ENCODE measurements at places on chromosomes 1 and 21. TPM values are rescaled to one million over a fixed set of nuclear protein-coding genes. Genes with fewer than 3 reads are reported as not detected.

ZNF683 gene
- total RNA-seq = not detected

ADORA3 gene
- total RNA-seq = not detected

ADAR gene
- 68.2 TPM for total RNA-seq

MMEL1 gene
- total RNA-seq = 0.18 TPM

CFHR1 gene
- total RNA-seq = 0.20 TPM

REN gene
- total RNA-seq = not detected

DENND2C gene
- total RNA-seq = 0.39 TPM

COL6A2 gene
- total RNA-seq = 14.9 TPM

TAS1R1 gene
- not detected for total RNA-seq

FALEC gene
- not detected for total RNA-seq

COL11A1 gene
- total RNA-seq = 2.0 TPM

KRTAP21-2 gene
- not detected for total RNA-seq

BCAR3 gene
- total RNA-seq = 64.7 TPM

ADAM30 gene
- total RNA-seq = not detected

CYB561D1 gene
- total RNA-seq = 3.8 TPM

MSH4 gene
- not detected for total RNA-seq

LCE1C gene
- not detected for total RNA-seq

RHBG gene
- total RNA-seq = not detected

LCE3D gene
- 0.60 TPM for total RNA-seq

SSX2IP gene
- 11.4 TPM for total RNA-seq

TMEM82 gene
- not detected for total RNA-seq

KISS1 gene
- not detected for total RNA-seq

SHCBP1L gene
- not detected for total RNA-seq

LRRC8C gene
- 16.9 TPM for total RNA-seq

HFM1 gene
- not detected for total RNA-seq

AQP10 gene
- total RNA-seq = not detected

SGIP1 gene
- total RNA-seq = not detected

TMPRSS2 gene
- not detected for total RNA-seq

ZNF684 gene
- 2.3 TPM for total RNA-seq

INTS7 gene
- total RNA-seq = 21.0 TPM

CACNA1E gene
- total RNA-seq = 0.01 TPM

PLPPR4 gene
- not detected for total RNA-seq

SLC25A33 gene
- 3.3 TPM for total RNA-seq

OPTC gene
- total RNA-seq = not detected

CNTN2 gene
- total RNA-seq = 0.01 TPM

MYCBP gene
- total RNA-seq = 22.3 TPM

AKR7A3 gene
- 0.21 TPM for total RNA-seq

SYT2 gene
- 0.01 TPM for total RNA-seq

CR1L gene
- total RNA-seq = not detected

LMX1A gene
- not detected for total RNA-seq

SAMD13 gene
- total RNA-seq = 0.65 TPM

KCNJ6 gene
- 3.0 TPM for total RNA-seq

RYR2 gene
- total RNA-seq = 0.02 TPM

DYNLT5 gene
- not detected for total RNA-seq
